ENCODE measurements at places on chromosomes 6 and 20.

- DNase-seq, result no peak
Measured at GRCh38 chr6:16419636-16420336, 181.4 kb downstream of the GMPR start.

DNA sequence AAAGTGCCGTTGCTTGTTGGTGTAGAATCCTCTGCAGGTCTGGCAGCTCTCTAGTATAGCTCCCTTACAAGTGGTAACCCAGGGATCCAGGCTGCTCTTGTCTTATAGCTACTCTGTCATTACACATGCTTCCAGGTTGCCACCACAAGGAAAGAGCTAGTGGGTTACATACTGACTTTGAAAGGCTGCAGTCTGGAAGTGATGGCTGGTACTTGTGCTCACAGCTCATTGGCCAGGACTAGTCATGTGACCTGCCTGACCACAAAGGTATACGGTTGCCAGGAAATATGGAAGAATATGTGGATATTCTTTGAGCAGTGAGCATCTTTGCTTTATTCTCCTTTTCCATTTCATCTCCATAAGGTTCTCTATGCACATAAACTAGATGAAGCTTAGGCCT, 46.0 kb downstream of the RREB1 start:
- DNase-seq, result no peak

DNA sequence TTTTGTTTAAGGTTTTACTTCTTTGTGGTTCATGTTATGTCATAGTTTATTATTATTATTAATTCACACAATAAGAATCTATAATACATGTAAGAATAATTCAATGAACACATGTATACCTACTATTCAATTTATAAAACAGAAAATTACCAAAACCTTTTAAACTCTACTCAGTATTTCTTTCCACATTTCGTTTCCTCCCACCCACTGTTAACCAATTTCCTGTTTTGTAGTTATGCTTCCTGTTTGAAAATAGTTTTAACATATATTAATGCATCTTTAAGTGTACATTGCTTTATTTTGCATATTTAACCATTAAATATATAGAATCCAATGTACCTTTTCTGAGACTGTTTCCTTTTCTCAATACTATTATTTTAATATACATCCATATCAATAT, 397.9 kb upstream of the SPTLC3 start:
- no peak for DNase-seq

GRCh38 chr6:128870746-128871145, 12.2 kb upstream of the LAMA2 start:
- no peak for DNase-seq

- no peak for DNase-seq
Measured at GRCh38 chr20:46057856-46058598, 29.0 kb downstream of the SLC12A5 start.

GRCh38 chr20:12504779-12505178, 504.0 kb upstream of the SPTLC3 start:
- DNase-seq, result no peak

DNA sequence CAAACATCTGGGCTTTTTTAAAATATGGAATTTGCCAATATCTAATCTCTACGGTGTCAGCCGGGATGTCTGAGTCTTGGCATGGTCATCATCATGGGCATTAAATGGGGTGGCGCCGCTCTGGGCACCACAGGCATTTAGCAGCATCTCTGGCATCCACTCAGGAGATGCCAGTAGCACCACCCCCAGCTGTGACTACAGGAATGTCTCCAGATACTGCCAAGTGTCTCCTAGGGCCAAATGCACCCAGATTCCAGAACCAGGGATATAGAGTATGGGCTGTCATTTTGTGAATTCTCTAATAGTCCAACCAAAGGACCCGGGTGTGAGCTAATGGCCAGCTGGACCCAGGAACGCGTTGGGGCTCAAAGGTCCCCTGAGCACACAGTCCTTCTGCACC, 361.0 kb downstream of the TAF4 start:
- DNase-seq, result no peak

DNA sequence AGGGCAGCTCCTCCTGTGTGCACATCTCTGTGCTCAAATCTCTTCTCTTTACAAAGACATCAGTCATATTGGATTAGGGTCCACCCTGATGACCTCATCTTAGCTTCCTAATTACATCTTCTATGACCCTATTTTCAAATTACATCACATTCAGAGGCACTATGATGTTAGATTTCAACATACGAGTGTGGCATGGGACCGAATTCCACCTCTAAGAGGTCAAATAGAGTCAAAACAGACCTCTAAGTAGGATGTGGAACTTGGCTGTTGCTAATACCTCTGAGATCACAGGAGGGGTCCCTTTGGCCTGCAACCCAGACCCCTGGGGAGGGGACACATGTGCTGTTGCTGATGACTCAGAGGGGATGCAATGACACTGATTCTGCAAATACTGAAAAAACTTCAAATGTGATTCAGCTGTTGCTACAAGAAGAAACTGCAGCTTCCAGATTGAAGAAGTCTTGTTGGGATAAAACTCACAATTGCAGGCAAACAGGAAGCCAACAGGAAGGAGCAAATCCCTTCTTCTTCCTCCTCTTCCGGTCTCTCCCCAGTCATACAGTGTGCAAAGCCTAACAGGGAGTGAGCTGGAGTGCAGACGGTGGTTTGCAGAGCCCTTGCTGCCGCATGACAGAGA, 216.2 kb downstream of the MYLK4 start:
- DNase-seq, result no peak

DNA sequence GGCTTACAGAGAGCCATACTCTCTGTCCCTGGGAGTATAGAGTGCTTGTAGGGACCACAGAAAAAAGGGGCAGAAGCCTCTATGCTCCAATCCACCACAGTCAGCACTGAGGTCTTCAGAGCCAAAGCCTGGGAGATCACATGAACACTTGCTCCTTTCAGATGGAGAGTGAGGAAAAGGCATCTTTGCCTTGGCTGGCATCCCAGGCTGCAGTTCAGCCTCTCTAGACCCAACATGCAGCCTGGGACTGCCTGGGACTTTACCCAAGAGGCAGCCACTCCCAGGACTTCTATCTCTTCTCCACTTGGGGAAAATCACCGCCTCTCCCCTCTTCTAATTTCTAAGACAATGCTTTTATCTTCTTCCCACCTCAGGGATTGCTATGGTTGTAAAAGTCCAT, 46.5 kb upstream of the MYLIP start:
- no peak for DNase-seq

- no peak for DNase-seq
Measured at GRCh38 chr20:32535316-32535952, 49.7 kb downstream of the NOL4L start.

- DNase-seq, result no peak
Measured at GRCh38 chr6:128500014-128500413, 20.4 kb downstream of the PTPRK start.

- DNase-seq, result no peak
Measured at GRCh38 chr20:41004531-41005360, 23.9 kb upstream of the TOP1 start.

GRCh38 chr6:170100046-170100445, 190.8 kb downstream of the DLL1 start:
- DNase-seq, result no peak

- DNase-seq, result no peak
Measured at GRCh38 chr6:157185986-157186385, 137.3 kb downstream of the TMEM242 start.

DNA sequence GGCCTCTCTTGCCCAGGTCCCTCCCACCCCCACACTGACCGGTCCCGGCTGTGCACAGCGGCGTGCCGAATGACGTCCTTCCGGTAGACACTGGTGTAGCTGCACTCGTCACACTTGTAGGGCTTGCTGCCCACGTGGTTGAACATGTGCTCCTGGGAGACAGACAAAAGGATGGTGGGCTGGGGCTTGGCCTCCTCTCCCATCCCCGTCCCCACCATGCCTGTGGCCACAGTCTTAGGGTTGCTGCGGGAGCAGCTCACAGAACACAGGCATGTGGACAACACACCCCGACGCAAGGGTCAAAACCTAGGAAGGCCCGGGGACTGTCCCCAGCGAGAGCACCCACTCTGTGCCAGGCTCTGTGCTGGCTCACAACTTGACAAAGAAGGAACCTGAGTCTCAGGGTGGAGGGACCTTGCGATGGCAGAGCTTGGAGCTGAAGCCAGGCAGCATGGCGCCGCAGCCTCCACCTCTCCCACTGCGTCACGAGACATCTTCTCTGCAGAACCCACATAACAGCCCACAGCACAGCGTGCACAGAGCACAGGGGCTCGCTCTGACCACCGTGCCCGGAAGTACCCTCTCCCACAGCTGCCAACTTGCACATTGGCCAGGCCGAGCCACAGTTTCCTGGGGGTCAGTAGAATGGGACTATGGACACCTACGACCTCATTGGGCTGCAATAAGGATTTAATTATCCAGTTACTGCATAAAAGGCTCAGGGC, 9.8 kb downstream of the ZNF335 start:
- no peak for DNase-seq

- DNase-seq, result no peak
Measured at GRCh38 chr6:142823256-142823902, 121.6 kb downstream of the HIVEP2 start.

GRCh38 chr20:5863040-5863833, 87.1 kb downstream of the TRMT6 start:
- peak; percentile 53 for DNase-seq

DNA sequence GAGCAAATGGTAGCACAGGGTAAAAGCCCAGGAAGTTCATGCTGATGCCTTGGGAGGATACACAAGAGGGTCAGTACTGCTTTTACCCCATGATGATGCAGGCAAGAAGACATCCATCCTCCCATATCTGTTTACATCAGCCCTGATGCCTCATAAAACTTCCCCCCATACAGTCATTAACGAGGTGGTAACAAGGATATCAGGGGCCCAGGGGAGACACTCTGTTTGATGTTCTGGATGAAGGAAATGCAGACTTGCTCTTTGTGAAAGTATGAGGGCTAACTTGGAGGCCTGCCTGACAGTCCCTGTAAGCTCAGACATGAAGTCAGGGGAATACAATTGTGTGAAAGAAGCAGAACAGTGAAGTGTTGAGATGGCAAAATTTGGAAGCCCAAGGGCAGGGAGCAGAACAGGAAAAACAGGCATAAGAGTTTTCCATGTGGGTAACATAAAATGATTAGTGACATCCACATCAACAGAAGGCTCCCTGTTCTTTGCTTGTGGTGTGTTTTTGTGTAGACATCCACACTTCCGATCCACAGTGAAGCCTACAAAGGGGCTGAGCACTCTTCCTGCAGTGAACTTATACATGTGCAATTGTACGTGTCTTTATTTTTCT, 813.4 kb downstream of the MAFB start:
- no peak for DNase-seq

DNA sequence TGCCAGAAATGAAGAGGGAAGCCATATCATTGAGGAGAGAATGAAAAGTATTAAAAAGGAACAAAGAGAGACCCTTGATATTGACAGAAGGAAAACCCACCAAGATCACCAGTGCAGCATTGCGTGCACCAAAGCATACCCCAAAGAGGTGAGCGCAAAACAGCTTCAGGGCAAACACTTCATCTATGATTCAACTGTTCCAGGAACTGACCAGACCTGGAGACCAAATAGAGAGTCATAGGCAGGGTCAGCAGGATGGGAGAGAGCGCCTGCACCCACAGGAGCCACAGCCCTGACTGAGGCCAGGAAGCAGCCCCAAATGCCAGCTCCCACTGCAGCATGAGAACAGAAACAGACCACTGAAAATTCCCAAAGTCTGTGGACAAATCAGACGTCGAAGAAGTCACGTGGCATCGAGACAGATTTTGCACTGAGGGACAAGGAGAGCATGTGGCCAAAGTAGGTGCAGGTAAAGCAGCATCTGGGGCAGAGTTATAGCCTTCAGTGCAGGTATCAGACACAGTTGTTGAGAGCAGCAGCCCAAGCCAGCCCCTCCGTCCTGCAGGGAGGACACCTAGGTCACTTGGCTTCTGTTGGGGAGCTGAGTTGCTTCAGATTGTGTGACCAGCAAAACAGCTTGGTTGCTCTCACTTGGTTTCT, 29.3 kb downstream of the CHRNA4 start:
- no peak for DNase-seq

DNA sequence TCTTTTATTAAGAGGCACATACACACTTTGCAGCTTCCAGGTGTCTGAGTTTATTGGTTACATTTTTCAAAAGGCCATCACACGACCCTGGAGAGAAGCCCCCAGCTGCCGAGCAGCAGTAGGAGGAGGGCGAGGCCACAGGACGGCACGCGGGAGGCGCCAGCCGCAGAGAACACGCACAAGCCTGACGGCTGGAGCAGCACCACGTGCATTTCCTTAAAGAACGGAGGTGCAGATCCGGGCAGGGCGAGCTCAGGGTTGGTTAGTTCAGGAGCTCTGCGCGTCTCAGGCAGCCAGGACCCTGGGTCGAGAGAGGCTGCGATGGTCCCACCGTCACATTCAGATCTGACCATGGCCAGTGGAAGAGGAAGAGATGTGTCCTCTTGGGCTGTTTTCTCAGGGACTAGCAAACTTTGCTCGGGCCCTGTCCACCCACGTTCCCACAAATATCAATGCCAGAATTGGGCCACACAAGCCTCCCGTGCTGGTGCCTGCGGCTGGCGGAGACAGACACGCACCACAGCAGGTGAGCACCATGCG, 121.4 kb upstream of the AFDN start:
- no peak for DNase-seq

DNA sequence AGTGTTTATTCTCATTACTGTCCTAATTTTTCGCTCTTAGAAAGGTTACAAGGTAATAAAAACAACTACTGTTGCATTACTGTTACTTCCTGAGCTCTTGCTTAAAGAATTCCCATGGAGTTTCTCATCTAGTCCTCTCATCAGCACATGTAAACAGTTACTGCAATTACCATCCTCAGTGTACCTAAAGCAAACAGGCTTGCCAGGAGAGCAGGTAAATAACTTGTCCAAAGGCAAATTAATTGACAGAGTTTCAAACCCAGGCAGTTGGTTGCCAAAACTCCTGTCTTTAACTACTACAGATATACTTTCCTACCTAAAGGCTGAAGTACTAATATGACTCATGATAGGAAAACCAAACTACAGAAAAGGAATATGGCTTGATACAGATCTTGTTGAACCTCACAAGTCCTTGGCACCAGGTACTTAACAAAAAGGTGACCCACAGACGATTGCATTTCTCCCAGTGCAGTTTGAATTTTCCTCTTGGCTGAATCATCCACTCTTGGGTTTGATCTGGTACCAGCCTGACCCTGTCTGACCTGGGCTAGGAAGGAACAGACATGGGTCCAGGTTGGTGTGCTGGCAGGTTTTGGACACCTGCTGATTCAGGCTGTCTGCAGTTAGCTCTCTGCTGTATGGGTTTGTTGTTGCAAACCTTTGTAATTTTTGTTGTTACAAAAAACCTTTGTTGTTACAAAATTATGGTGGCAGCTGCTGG, 153.0 kb downstream of the CFAP61 start:
- DNase-seq, result no peak
